ENCODE measurements at places on chromosomes 1 and 21.

DNA sequence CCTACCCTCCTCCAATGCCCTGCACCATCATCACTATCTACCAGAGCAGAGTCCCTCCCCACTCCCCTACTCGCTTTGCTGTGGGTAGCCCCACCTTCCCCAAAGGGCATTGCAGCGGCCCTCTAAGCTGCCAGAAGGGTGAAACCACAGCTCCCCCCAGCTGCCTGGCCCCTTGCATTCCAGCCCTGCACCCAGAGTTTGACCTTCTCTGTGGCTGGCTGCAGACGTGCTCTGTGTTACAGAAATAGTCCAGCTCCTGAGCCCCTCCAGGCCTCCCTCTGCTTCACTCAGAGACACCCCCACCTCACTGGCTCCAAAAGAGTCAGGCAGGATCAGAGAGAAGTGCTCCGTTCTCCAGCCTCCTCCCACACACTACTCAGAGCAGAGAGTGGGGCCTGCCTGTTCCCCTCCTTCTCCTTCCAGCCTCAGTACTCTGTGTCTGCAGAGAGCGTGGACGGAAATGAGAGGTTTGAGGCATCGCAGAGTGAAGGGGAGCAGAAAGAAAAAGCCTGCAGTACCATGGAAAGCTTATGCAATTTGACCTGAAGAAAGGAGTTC lies 63.2 kb downstream of the PLEKHA6 start:
- no peak for DNase-seq

GRCh38 chr21:45542242-45542666 lies at the start of gene SLC19A1:
TSS of gene SLC19A1 (minus strand) at chr21:45542440. CDS start at chr21:45537959, 4,481 bp downstream.
- DNase-seq: peak; percentile 26

GRCh38 chr1:43978551-43979260 lies at the start of gene B4GALT2:
TSS of gene B4GALT2 (plus strand) at chr1:43979210. CDS start at chr1:43981161, 1,951 bp downstream.
- no peak for DNase-seq

- DNase-seq: no peak
Observed at GRCh38 chr21:42685954-42686500, 32.6 kb downstream of the PDE9A start.

GRCh38 chr1:13832100-13832499 lies 132.1 kb downstream of the PRDM2 start:
- no peak for DNase-seq

- no peak for DNase-seq
Observed at GRCh38 chr1:91338501-91338900, 66.1 kb downstream of the HFM1 start.

GRCh38 chr1:223161321-223161720 lies 18.3 kb upstream of the TLR5 start:
- no peak for DNase-seq

DNA sequence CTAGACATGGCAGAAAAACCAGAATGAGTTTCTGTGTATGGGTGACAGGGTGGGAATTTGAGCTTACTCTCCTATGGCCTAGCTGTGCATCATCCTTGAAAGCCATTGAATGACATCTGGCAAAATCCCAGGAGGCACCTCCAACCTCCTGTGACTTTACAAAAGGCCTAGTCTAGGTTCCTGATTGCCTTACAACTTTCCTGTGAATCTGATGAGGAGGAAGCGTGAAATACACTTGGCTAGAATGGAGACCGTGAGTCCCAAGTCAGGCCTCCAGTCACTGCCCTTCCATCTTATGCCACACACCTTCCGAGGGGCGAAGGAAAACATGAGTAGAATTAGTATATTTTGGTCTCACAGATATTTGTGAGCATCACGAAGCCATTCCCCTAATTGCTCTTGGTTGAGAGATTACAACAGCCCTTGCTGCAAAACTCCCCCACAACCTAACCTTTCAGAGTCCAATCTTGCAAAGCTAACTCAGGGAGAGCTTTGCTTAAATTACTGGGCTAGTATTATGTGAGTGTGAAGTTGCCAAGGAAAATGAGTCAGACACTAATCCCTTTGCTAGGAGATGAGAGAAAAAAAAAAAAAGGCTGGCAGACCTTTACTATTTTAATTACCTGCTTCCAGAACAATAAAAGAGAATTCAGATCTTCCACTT lies 36.3 kb upstream of the PAXBP1 start:
- no peak for DNase-seq

DNA sequence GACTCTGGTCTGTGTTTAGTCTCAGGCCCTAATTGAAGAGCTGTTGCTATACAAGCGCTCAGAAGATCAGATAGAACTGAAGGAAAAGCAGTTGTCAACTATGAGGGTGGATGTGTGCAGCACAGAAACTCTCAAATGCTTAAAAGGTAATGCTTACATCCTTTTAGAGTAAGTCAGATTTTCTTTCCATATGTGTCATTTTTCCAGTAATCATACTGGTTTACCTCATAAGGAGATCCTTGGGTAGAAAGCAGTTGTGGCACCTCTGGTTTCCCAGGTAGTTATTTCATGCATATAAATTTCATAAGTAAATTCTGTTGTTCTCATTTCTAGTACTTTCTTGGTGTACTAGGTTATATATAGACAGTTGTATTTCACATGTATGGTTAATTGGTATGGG lies 43.0 kb upstream of the TARS2 start:
- no peak for DNase-seq

- DNase-seq: no peak
Observed at GRCh38 chr1:58573705-58574591, 3.1 kb downstream of the TACSTD2 start.

- no peak for DNase-seq
Observed at GRCh38 chr21:45562965-45563364, 20.7 kb upstream of the SLC19A1 start.
